Activated CD8-positive, alpha-beta memory T cell treated with anti-CD3 and anti-CD28 coated beads, Interleukin-2, amount 10 ng/mL, durations not matched to agents 7 days and 5 days (primary cell): ENCODE measurements at places on chromosomes 11 and 22. TPM values are rescaled to one million over a fixed set of nuclear protein-coding genes. Genes with fewer than 3 reads are reported as not detected.

- peaks cover 11% of the 10 kb centered on the region for H3K4me1 ChIP-seq
- no peak for DNase-seq
- H3K4me3 ChIP-seq, result no peak overlapping the region
- no peaks in the 10 kb centered on the region for H3K36me3 ChIP-seq
- no peak overlapping the region for H3K27ac ChIP-seq
Measured at GRCh38 chr22:22746061-22746962, 101.9 kb downstream of the GGTLC2 start.

The INS gene
- not detected for total RNA-seq

DNA sequence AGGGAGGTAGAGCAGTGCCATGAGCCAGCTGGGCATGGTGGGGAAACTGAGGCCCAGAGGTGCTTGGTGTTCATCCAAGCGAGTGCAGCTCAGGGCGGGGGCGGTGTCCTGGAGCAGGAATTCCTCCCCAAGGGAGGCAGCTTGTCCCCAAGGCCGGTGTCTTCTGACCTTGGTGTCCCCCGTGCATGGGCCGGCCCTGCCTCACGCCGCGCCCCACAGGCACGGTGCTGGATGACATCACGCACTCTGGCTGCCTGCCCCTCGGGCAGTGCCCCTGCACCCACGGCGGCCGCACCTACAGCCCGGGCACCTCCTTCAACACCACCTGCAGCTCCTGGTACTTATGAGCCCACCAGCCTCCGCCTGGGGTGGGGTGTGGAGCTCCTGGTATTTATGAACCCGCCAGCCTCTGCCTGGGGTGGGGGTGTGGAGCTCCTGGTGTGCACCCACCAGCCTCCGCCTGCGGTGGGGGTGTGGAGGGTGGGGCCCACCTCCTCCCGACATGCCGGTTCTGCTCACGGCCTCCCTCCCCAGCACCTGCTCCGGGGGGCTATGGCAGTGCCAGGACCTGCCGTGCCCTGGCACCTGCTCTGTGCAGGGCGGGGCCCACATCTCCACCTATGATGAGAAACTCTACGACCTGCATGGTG lies 6.7 kb downstream of the MUC5B start:
- no peak overlapping the region for H3K27ac ChIP-seq
- H3K27me3 ChIP-seq, result no peaks in the 10 kb centered on the region
- H3K4me3 ChIP-seq, result no peak overlapping the region
- DNase-seq, result no peak

- H3K36me3 ChIP-seq, result no peaks in the 10 kb centered on the region
- no peak overlapping the region for H3K4me3 ChIP-seq
Measured at GRCh38 chr11:78737891-78738290, 163.2 kb upstream of the NARS2 start.

DNA sequence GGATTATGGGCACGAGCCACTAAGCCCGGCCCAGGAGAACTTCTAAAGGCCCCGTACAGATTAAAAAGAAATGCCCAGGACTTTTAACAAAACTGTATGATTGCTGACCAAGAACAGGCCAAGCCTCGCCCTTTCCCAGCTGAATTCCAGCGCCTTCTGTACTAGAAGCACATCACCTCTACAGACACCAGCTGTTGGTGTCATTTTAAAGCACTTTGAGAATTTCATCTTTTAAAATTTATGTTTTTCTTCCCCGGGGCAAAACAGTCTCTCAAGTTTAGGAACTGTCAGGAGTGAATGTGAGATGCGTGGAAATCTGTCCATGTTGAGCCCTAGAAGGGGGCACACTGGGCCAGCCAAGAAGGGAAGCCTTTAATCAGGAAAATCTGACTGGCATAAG lies 362.4 kb downstream of the LARGE1 start:
- DNase-seq, result no peak
- H3K4me1 ChIP-seq, result no peaks in the 10 kb centered on the region
- no peak overlapping the region for H3K27ac ChIP-seq
- H3K27me3 ChIP-seq, result no peaks in the 10 kb centered on the region
- H3K4me3 ChIP-seq, result no peak overlapping the region

The UBE2L6 gene
- 245 TPM for total RNA-seq

GRCh38 chr11:26608507-26609146 lies 36.6 kb upstream of the MUC15 start:
- no peak overlapping the region for H3K27ac ChIP-seq
- H3K4me1 ChIP-seq, result no peaks in the 10 kb centered on the region
- H3K4me3 ChIP-seq, result no peak overlapping the region
- DNase-seq, result no peak

The BLID gene
- not detected for total RNA-seq

The RAB3IL1 gene
- total RNA-seq, result not detected

GRCh38 chr11:364991-365725 lies 4.1 kb upstream of the B4GALNT4 start:
- H3K36me3 ChIP-seq, result no peaks in the 10 kb centered on the region
- no peak overlapping the region for H3K4me3 ChIP-seq
- H3K4me1 ChIP-seq, result peaks cover 10% of the 10 kb centered on the region

DNA sequence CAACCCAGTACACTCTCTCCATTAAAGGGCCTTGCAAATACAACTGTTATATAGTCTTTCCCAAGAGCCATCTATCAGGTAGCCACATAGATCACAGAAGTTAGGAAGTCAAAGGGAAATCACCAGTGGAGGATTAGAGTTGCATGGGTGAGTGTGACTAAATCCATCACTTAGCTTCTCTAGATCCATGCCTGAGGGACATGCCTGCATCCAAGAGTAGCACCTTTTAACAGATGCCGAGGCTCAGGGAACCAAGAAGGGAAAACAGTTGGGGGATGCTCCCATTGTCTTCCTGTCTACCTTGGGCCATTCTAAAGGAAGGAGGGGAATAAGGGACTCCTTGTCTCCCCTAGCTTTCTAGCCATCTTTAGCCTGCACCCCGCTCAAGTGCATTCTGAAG lies 77.9 kb downstream of the XRRA1 start:
- H3K4me3 ChIP-seq, result no peak overlapping the region
- no peaks in the 10 kb centered on the region for H3K4me1 ChIP-seq
- H3K27ac ChIP-seq, result no peak overlapping the region
- peaks cover 93% of the 10 kb centered on the region for H3K36me3 ChIP-seq
- no peaks in the 10 kb centered on the region for H3K27me3 ChIP-seq

The LRFN4 gene
- 29.0 TPM for total RNA-seq

DNA sequence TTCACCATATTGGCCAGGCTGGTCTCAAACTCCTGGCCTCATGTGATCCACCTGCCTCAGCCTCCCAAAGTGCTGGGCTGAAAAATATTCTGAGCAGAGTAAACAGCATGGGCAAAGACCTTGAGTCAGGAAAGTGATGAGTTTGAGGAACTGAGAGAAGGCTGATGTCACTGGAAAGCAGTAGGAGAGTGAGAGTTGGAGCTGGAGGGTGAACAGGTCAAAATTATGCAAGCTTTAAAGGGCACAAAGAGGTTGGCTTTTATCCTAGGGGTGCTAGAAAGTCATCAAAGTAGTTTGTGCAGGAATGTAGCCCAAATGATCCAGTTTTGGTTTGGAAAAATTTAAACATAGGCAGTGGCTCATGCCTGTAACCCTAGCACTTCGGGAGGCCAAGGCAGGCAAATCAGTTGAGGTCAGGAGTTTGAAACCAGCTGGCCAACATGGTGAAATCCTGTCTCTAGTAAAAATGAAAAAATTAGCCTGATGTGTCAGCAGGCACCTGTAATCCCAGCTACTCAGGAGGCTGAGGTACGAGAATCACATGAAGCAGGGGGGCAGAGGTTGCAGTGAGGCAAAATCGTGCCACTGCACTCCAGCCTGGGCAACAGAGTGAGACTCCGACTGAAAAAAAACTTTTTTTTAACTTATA lies 44.7 kb upstream of the CXCR5 start:
- peaks cover 3% of the 10 kb centered on the region for H3K36me3 ChIP-seq
- H3K4me1 ChIP-seq, result peaks cover 37% of the 10 kb centered on the region
- no peak overlapping the region for H3K4me3 ChIP-seq
- no peaks in the 10 kb centered on the region for H3K27me3 ChIP-seq

GRCh38 chr11:114258696-114259095 lies 37.5 kb upstream of the NNMT start:
- no peak for DNase-seq
- H3K27ac ChIP-seq, result no peak overlapping the region
- H3K27me3 ChIP-seq, result no peaks in the 10 kb centered on the region
- no peaks in the 10 kb centered on the region for H3K4me1 ChIP-seq

The MARK2 gene
- 57.2 TPM for total RNA-seq

DNA sequence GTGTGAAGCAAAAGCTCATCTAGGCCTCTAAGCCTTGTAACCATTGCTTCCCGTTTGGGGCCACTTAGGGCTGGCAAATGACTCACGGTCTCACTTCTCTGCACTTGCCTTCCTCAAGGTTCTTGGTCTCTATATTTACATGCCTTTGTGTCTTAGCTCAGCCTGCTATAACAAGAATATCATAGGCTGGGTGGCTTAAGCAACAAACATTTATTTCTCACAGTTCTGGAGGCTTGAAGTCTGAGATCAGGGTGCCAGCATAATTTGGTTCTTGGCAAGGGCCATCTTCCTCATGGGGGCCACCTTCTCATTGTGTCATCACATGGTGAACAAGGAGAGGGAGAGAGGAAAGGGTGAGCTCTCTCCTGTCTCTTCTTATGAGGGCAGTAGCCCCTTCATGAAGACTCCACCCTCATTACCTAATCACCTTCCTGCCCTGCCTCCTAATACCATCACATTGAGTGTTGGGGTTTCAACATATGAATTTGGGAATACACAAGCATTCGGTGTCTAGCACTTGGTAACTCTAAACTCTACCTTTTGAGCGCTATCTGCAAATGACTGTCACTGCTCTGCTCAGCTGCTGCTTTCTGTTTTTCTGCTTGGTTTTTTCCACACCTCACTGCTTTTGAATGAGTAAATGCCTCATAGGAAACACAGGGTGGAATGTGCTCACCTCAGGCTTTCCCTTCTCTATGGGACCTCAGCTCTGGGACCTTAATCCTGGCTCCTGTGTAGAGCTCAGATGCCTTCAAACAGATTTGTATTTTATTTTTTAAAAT lies 16.2 kb upstream of the ME3 start:
- no peaks in the 10 kb centered on the region for H3K36me3 ChIP-seq
- no peak overlapping the region for H3K4me3 ChIP-seq
- peaks cover 17% of the 10 kb centered on the region for H3K27me3 ChIP-seq

DNA sequence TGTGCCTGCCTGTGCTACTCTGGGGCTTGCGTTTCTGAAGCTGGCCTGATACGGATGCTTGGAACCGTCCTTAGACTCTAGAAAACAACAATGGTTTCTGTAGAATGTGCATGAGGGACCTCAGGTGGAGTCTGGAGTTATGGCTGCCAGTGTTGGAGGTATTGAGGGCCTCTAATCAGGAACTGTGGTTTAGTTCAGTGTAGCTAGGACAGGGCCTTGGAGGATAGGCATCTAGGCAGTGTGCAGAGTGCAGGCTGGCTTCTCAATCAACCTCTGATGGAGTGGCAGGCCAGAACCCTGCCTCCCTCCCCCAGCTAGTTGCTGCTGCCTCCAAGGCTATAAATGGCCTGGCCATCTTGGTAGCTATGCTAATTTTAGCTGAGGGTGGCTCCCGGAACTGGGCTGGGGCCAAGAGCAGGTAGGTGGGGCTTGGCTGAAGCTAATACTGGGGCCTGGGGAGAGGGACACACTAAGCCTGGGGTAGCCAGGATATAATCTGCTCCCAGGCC lies 4.0 kb downstream of the STIM1 start:
- H3K4me1 ChIP-seq, result peaks cover 66% of the 10 kb centered on the region
- H3K4me3 ChIP-seq, result peak overlapping the region; percentile 86
- no peaks in the 10 kb centered on the region for H3K27me3 ChIP-seq

DNA sequence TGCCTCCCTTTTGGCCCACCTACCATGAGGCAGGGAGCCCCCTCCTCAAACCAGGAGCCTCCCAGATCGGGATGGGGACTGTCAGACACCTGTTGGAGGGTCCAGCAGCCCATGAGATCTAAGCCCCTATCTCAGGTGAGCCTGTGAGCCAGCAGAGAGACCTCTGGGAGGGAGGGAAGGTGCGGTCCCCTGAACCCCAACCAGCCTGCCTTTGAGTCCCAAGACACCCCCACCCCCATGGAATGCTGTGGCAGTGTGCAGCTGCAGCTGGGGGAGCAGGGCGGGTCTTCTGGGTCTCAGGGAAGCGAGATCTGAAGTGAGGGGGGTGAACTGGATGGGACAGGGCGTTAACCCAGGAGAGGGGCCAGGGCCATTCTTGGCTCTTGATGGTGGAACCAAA lies 1.4 kb upstream of the CDKN1C start:
- H3K27ac ChIP-seq, result no peak overlapping the region
- peaks cover 14% of the 10 kb centered on the region for H3K4me1 ChIP-seq
- DNase-seq, result no peak
- no peak overlapping the region for H3K4me3 ChIP-seq

The IGSF22 gene
- total RNA-seq, result 0.64 TPM

GRCh38 chr11:117646411-117646810 lies 150.6 kb downstream of the DSCAML1 start:
- H3K27me3 ChIP-seq, result no peaks in the 10 kb centered on the region
- no peaks in the 10 kb centered on the region for H3K4me1 ChIP-seq
- DNase-seq, result no peak
- no peaks in the 10 kb centered on the region for H3K36me3 ChIP-seq

DNA sequence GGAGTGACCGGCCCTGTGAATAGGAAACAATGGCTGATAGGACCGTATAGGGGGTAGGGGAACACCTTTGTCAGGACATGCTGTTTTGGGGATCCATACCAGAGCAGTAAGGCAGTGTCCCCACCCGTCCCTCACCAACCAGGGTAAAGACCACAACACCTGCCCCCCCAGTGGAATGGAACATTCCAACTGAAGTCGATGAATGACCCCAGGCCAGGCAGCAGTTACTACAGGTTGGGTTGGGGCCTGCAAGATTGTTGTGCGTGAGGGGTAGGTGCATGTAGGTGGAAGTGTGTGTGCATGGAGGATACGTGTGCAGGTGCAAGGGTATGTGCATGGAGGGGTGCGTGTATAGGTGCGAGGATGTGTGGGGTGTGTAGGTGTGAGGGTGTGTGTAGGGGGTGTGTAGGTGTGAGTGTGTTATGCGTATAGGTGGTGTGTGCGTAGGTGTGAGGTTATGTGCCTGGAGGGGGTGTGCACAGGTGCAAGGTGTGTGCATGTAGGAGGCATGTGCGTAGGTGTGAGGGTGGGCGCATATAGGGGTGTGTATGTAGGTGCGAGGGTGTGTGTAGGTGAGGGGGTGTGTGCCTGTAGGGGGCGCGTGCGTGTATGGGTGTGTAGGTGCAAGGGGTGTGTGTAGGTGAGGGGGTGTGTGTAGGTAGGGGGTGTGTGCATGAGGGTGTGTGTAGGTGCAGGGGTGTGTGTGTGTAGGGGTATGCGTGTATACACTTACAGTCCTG lies 32.9 kb downstream of the PISD start:
- H3K27ac ChIP-seq, result peak overlapping the region; percentile 83
- H3K4me1 ChIP-seq, result peaks cover 34% of the 10 kb centered on the region
- peak; percentile 60 for DNase-seq
- H3K4me3 ChIP-seq, result peak overlapping the region; percentile 85

- H3K4me3 ChIP-seq, result no peak overlapping the region
- no peak for DNase-seq
- no peaks in the 10 kb centered on the region for H3K36me3 ChIP-seq
- H3K27ac ChIP-seq, result peak overlapping the region; percentile 56
Measured at GRCh38 chr11:61270354-61271076, 24.6 kb downstream of the VWCE start.

GRCh38 chr11:112004389-112004788 lies 20.8 kb upstream of the DLAT start:
- peak; percentile 43 for DNase-seq
- no peaks in the 10 kb centered on the region for H3K4me1 ChIP-seq
- H3K36me3 ChIP-seq, result peaks cover 6% of the 10 kb centered on the region

GRCh38 chr11:131593301-131593700 lies 222.9 kb downstream of the NTM start:
- no peaks in the 10 kb centered on the region for H3K4me1 ChIP-seq
- H3K4me3 ChIP-seq, result no peak overlapping the region
- DNase-seq, result no peak
- H3K27ac ChIP-seq, result no peak overlapping the region
- H3K27me3 ChIP-seq, result no peaks in the 10 kb centered on the region

- H3K27me3 ChIP-seq, result no peaks in the 10 kb centered on the region
- no peaks in the 10 kb centered on the region for H3K4me1 ChIP-seq
- no peaks in the 10 kb centered on the region for H3K36me3 ChIP-seq
- no peak for DNase-seq
- H3K27ac ChIP-seq, result no peak overlapping the region
- no peak overlapping the region for H3K4me3 ChIP-seq
Measured at GRCh38 chr11:69381681-69382130, 87.8 kb downstream of the MYEOV start.
